BE2C (cell line): ENCODE measurements at places on chromosomes 3 and 15.

DNA sequence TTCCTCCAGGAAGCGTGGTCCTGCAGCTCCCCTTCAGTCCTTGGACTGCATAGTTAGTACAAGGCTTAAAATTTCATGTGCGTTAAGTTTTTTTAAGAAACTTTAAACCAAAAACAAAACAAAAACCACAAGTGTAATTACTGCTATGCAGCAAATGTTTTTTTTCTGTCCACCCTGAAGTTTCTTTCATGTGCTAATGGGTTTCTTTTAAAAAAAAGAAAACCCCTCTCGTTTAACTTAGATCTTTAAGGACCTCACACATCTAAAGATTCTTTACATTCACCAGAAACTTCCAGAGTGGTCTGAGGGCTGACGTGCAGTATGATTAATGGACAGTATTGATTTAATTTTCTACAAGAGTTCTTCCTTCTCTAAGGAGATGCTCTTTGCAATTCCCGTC, 72.0 kb upstream of the PYGO1 start:
- no peak for DNase-seq

DNA sequence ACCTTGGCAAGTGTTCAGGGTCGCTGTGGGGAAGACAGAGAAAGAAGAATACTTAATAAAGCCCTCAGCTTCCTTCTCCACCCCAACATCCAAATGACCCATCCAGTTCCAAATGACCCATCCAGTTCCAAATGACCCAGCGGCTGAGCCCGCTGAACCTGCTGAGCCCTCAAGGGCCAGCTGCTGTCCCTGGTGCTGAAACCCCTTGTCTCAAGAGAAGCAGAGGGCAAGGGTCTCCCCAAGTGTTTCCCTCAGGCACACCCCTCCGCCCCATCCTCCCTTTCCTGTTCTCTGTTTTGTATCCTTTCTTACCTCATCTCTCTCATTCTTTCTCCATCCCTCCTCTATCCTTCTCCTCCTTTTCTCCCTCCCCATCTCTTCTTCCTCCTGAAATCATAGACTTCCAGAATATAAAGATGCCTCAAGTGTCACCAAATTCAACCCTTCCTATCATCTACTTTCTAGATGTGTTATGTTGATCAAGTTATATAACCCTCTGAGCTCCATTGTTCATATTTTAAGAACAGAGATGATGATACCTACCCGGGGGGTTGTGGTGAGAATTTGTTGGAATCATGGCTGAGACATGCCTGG, 29.0 kb downstream of the CCDC33 start:
- DNase-seq = no peak

DNA sequence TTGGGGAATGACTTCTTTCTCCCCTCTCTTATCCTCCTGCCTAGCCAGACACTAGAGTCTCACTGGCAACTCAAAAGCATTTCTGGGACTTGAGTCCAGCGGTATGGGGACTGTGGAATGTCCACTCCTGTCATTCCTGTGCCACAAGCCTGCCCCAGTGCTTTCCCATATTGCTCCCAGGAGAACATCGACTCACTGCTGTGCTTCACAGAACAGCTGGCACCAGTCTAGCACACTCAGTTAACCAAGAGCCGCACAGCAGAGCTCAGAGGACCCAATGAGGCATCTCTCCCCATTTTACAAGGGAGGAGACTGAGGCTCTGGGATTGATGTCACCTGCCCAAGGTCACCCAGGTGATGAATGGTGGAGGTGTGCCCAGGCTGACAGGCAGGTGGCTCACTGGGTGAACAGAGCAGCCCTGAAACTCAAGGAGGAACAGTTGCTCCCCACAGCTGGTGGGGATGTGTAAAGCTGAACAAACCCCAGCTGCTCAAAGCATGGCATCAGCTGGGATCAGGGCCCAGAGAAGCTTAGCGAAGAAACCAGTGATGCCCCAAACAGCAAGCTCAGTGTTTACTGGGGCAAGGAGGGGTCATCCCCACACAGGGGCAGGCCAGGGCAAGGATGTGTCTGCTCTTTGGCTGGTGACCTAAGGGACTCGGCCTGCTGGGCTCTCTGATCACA, 35.4 kb upstream of the DUSP7 start:
- no peak for DNase-seq

GRCh38 chr15:59439576-59439975, 1.6 kb downstream of the FAM81A start:
- DNase-seq = no peak

- no peak for DNase-seq
These were observed 37.9 kb downstream of the ADIPOQ start for GRCh38 chr3:186880406-186880805.

DNA sequence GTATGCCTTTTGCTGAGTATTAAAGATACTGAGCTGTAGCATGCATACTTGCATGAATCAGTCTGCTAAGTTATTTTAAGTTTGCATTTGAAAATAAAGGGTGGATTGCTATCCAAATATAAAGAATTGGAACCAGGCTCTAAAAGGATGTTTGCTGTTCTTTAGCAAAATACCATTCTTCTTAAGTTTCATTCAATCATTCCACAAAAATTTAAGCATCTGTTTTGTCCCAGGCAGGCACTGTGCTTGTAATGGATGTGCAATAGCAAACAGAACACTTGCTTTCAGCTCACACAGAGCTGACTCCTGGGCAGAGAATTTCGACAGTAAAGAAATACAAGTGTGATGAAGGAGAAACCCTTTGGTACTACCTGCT, 151.1 kb downstream of the PGPEP1L start:
- DNase-seq = no peak

DNA sequence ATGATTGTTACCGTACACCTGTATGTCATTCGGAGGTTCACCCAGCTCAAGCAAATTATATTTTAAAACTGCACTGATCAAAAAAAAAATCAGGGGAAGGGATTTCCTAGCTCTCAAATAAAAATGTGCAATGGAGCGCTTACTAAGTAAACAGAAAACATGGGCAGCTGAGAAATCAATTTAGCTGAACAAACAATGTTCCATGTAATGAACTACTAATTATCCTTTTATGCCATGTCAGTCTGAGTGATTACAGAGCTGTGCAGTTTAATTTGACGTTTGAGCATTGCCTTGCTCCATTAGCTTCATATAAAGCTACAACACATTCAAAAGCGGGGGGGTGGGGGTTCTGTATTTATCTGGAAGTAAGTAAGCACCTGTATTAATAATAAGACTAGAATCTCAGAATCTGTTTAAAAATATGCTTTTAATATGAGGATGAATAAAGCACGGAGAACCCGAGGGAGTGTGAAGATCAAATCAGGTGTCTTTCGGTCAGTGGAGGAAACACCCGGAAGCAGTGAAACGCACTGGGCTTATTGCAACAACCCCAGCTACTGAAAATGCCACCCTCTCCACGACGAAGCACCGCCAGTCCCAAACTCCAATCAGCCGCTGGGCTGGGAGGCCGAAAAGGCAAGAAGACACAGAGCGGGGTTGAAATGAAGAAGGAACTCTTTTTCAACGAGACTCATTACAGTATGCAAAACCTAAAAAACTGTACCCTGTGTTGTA, 196.5 kb upstream of the ATP11B start:
- DNase-seq = no peak

- no peak for DNase-seq
These were observed 2.1 kb downstream of the FYCO1 start for GRCh38 chr3:45993421-45994027.

- no peak for DNase-seq
These were observed 838.3 kb upstream of the ROBO1 start for GRCh38 chr3:80606073-80606472.

DNA sequence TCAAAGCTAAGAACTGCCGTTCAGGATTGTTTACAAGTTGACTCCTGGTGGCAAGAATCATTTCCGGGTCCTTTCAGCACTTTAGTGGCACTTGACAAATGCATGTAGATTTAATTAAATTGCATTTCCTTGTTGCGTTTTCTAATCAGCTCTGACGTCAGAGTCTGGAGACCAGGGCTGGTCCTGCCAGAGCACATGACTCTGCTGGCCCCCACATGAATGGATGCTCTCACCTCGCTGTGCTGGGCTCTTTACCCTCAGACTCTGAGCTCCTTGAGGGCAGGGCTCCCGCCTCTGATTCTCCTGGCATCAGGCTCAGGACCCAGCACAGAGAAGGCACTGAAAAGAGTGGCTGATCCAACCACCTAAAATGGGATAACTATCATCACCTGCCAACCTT, 69.4 kb downstream of the FEM1B start:
- DNase-seq = no peak

DNA sequence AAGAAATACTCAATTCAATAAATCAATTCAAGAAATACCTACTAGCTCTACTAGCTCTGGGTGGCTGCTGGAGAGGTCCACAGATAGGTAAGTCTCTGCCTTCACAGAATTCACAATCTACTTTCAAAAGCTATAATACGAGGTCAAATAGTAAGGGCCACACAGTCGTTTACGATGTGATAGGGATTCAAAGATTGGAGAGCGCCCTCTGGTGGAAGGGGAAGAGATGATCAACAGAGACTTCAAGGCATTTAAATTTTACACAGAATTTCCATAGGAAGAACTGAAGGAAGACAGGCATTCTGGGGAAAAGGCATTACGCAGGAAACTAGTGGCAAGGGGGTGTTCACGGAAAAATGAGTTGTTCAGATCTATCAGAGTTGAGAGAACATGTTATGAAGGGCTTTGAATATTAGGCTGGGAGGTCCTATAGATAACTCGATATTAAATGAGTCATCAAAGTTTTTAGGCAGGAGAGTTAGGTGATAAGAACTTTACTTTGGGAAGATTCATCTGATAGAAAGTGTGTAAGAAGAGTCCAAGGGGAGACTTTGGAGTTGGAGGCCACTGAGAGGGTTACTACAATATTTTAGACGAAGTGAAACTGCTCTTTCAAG, 128.8 kb downstream of the FRMD5 start:
- DNase-seq = peak; percentile 71

DNA sequence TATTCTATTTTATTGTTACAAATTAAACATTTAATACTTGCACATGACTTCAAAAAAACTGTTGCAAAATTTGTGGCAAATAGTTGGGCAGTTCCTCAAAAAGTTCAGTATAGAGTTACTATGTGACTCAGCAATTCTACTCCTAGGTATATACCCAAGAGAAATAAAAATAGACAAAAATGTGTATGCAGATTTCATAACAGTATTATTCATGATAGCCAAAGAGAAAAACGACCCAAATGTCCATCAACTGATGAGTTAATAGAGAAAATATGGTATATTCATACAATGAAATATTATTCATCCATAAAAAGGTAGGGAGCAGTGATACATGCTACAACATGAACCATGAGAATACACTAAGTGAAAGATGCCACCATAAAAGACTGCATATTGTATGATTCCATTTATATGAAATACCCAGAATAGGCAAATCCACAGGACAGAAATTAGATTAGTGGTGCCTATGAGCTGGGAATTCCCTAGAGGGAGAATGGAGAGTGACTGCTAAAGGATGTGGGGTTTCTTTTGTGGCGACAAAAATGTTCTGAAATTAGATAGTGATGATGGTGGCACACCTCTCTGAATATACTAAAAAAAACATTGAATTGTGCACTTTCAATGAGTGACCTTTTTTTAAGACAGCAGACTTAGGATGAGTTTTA, 31.6 kb upstream of the CLASP2 start:
- no peak for DNase-seq

DNA sequence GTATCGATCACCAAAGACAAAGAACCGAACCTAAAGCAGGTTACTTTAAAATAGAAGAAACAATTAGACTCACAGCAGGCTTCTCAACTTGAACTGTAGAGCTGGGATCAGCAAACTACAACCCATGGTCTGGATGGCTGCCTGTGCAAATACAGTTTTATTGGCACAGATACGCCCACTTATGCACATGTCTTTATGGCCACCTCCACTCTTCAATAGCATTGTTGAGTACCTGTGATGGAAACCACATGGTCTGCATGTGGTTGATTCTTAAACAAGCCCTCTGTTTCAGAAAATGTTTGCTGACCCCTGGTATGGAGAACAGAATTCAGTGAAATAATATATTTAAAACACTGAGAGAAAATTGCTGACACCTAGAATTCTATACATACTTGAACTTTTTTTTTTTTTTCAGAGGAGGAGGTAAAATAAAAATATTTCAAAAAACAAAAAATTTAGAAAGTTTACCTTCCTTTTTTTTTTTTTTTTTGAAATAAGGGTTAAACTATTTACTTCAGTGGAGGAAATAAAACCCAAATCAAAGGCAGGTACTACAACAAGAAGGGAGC, 263.8 kb upstream of the ATP10A start:
- no peak for DNase-seq

DNA sequence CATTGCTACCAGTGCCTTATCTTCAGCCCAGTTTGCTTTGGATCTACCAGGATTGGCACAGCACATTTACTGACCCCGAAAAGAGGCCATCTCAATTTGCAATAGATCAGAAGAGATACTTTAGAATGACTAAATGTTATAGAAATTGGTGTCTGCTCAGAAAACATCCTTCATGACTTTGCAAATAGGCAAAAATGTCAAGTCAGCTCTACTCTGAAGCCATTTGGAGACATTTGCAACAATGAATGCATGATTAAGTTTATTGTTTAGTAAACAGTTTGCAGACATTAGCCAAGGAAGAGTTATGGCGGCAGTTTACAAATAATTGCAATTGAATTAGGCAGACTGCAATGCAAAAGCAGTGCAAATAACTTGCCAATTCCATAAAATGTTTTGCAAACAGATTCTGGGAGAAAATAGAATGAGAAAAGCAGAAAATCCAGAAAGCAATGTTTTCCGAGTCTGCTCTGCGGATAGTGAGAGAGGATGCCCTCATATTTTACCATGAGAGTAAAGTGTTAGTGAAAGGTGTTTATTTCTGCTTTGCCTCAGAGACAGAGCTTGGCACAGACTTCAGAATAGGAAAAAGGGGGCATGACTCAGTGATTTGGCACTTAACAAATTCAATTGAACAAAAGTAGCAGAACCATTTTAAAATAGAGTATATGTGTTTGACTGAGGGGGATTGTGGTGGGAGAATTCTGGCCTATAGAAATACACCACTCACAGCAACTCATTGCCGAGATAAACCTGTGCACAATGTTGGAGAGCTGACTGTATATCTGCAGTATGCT, 334.9 kb upstream of the NR2F2 start:
- DNase-seq = no peak

DNA sequence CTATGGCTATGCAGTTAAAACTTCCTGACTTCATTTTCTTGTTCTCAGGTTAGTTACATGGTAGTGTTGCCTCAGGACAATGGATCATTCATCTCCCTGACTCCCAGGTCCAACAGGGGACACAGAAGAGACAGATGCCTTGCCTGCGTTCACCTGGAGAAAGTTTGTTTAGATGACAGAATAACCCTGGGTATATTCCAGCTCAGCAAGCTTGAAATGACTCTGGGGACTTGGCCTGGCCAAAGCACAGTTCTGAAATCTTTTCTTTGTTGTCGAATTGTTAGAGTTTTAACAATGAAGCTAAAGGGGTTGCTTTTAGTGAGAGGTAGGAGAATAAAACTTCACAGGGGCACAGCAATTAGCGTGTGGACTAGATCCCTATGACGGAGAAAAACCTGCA, 206.1 kb downstream of the PDZRN3 start:
- no peak for DNase-seq

DNA sequence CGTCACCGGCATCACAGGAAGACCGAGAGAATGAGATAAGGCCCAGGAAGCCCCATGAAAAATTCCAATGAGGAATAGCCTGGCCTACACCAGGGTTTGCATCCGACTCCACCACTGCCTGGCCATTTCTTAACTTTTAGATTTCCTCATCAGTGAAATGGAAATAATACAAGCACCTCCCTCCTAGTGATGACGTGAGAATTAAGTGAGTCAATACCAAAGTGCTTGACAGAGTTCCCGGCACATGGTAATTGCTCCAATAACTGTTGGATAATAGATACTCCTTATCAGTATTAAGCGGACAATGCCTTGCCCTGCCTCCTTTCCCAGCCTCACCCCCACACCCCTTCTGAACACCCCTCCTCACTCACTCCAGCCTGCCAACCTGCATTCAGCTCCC, 105.4 kb downstream of the TLE3 start:
- DNase-seq = no peak

- no peak for DNase-seq
These were observed 1258.2 kb upstream of the ALCAM start for GRCh38 chr3:104108522-104108921.
